Activated CD4-positive, alpha-beta memory T cell treated with anti-CD3 and anti-CD28 coated beads, Interleukin-2, amount 10 ng/mL, durations not matched to agents 7 days and 5 days (primary cell): ENCODE measurements at places on chromosomes 7 and 10.

- DNase-seq: no peak
Observed at GRCh38 chr7:12754179-12754578, 66.7 kb downstream of the ARL4A start.

GRCh38 chr7:22944510-22944909 is 69.4 kb downstream of the HYCC1 start:
- no peak for DNase-seq

DNA sequence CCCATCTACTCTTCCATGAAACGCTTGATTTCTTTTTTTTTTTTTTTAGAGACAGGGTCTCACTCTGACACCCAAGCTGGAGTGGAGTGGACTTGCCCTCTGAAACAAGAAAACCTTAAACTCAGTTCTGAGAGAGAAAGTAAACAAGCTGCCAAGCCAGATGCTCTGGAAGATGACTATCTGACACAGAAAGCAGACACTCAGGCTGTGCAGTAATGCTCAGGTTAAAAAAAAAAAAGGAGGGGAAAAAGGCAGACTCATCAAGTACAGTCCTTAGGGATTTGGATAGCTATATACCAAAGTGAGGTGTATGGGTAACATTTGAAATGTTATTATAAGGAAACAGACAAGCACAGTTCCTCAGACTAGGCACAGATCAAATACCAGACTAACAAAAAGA is 80.5 kb downstream of the IDE start:
- no peak for DNase-seq

GRCh38 chr7:57370066-57370738 is 79.8 kb upstream of the ZNF716 start:
- no peak for DNase-seq

- DNase-seq: no peak
Observed at GRCh38 chr7:22549051-22549450, 49.1 kb upstream of the STEAP1B start.

DNA sequence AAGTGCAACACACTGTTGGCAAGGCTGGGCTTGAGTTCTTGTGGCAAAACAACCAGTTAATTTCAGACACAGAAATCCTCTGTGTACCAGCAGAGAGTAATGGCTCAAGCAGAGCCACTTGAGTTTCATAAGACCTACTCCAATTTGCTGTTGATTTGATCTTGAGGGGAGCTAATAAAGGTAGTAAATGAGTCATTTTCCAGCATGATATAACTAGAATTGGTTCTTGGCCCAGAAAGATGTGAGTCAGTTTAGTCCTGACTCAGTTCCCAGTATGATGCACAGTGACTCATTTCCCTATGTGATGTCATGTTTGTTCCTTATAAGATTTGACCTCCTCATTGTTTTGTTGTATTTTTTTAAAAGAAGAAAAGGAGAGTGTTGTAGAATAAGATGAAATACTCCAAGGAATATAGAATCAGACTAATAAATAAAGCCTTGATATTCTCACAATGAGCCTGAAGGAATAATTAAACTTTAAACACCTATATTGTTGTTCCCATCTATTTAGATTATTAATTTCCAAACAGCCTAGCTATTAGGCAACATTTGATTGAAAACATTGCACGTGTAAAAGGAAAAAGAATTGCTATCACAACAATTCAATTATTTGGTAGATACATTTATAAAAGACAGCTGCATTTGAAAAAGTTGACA is 186.2 kb downstream of the REEP3 start:
- peak; percentile 18 for DNase-seq

DNA sequence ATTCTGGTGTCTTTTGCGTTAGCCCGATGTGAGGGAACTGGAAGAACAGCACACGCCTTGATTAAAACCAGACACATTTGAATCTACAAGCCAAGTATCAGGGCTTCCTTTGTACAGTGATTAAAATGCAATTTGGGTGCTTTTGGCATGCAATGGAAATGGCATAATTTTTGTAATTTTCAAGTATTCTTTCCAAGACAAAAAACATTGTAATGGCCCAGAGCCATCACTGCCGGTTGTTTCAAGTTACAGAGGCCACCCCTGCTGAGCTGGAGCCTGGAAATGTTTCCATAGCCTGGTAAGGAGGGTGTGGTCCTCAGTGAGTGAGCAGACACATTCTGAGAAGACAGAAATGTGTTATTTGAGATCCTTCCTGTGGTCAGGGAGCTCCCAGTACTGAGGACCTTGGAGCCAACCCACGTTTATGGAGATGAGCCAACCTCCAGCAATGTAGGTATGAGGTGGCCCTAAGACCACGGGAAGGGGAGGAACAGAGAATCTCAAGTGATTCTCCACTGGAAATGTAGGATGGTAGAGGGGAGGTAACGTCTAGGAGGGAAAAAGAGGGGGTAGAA is 20.9 kb downstream of the TEX36 start:
- DNase-seq: no peak

GRCh38 chr7:4015371-4015770 is 666.7 kb upstream of the FOXK1 start:
- no peak for DNase-seq

- no peak for DNase-seq
Observed at GRCh38 chr10:29857843-29858701, 201.3 kb downstream of the JCAD start.

- DNase-seq: no peak
Observed at GRCh38 chr7:42233695-42234331, 3.2 kb downstream of the GLI3 start.

GRCh38 chr7:93039786-93040185 is 78.0 kb downstream of the SAMD9 start:
- no peak for DNase-seq

- no peak for DNase-seq
Observed at GRCh38 chr10:69863580-69863979, 61.9 kb downstream of the COL13A1 start.

- DNase-seq: no peak
Observed at GRCh38 chr10:104907521-104907920, 266.4 kb downstream of the SORCS3 start.

DNA sequence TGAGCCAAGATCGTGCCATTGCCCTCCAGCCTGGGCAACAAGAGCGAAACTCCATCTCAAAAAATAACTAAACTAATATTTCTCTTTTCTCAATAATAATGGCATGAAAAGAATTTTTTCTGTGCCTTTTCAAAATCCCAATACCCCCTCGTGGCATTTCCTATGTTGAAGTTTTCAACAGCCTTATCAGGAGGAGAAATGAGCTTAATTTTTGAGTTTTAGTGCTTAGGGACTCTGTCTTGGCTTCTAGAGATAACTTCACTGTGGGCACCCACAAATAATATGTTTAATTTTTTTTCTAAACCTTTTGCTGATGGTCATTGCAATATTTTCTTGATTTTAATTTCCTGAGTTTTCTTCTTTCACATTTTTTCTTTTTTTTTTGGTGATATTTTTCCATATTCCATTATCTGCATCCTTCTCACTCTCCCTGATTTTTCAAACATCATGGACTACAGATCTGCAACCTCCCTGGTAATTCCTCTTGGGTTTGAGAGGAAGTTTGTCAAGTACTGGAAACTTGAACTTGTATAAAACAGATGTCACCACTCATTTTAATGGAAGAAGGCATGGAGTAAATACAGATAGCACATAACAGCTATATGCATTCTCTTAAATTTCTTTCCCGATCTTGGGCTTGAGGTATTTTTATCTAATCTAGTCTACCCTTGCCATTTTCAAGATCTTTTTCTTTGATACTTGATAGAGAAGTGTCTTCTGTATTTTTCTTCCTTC is 84.0 kb downstream of the KAT6B start:
- DNase-seq: no peak

- no peak for DNase-seq
Observed at GRCh38 chr10:97117372-97117771, 68.4 kb downstream of the SLIT1 start.

GRCh38 chr7:2214636-2215035 is 18.1 kb downstream of the MAD1L1 start:
- peak; percentile 69 for DNase-seq

DNA sequence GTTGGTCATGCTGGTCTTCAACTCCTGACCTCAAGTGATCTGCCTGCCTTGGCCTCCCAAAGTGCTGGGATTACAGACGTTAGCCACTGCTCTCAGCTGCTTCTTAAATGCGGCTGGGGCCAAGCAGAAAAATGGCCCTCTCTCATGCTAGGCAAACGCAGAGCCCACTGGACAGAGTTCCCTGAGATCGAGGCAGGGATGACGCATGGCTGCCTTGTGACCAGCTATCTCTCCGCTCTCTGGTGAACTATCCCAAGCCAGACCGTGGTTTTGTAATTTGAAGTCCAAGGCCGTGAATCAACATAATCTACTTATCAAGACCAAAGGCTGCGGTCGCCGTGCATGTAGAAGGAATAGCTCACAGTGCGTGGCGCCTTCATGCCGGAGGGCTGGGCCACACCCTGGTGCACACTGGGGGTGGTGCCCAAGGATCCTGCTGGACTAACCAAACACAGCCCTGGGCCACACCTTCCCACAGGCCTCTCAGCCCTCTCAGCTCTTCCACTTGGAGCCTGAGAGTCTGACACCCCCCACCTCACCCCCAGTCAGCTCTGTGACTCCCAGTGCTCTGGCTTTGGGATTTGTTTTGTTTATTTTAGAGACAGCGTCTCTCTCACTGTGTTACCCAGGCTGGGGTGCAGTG is 88.1 kb upstream of the CUX1 start:
- no peak for DNase-seq

DNA sequence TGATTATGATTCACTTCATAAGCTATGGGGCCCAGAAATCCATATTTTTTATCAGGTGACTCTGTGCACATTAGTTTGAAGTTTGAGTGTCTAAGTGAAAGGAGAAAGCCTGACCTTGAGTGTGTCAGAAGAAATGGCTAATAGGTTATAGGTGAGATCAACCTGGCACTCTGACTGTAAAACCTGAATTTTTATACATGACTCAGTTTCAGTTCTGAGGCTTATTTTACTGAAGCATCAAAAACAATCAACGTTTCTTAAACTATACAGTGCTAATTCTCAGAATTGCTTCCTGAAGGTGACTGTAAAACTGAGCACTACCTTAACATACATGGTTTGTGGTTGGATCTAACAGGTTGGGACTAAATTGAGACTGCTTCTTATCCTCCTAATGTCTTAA is 159.4 kb upstream of the AHR start:
- DNase-seq: no peak

DNA sequence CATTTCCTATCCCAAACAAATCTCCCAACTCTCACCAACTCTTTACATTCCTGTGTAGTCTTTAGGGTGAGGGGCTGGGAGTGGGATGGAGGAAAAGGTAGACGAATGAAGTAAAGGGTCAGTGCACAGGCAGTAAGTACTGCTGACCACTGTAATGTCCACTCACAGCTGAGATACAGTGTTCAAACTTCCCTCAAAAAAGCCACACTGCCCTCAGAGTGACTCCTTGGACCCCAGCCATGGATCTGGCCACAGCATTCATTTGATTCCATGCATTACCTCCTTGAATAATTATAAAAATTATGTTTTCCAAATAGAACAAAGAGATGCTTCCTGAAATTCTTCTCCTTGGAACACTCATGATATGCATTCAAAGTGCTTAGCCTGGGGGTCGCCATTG is 19.8 kb upstream of the HIPK2 start:
- no peak for DNase-seq

DNA sequence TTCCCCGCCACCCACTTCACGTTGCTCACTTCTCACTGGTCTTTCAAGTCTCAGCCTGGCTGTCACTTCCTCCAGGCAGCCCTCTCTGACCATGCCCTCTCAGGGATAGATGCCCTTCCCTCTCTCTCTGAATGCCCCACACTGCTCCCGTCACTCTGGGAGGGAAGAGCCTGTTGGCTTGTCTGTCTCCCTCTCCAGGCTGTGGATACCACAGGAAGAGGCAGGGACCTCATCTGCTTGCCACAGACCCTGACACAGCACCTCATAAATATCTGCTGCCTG is 93.1 kb downstream of the OAT start:
- peak; percentile 3 for DNase-seq

GRCh38 chr7:41046776-41047175 is 656.1 kb downstream of the INHBA start:
- DNase-seq: no peak

DNA sequence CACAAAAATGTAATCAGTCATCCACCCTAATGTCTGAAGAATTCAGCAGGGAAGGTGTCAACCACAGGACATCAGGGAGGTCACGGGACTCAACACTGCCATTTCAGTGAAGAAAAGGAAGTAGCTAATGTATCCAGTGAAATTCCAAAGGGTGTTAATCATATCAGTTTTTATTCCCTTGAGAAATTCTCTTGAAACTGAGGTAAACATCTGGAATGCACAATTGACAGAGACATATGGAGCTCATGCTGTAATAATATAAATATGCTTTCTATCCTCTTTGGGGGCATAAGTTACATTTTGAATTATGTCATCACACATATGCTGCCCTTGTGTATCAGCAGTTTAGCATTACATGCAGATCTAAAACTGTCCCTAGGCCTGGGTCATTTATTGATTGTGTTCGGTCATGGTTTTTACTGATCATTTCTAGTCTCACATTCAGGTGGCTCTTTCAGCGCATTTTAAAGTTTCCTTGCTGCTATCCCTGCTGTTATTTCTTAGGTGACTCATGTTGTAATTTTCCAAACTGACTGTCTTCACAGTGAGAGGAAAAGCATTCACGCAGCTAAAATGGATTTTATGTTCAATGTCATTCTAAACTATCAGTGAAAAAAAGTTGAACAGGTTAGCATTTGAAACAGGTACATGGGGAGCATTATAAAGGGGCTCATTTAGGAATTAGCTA is 273.9 kb downstream of the TSPAN12 start:
- no peak for DNase-seq

GRCh38 chr10:124415210-124415609 is 3.5 kb downstream of the OAT start:
- no peak for DNase-seq

- DNase-seq: no peak
Observed at GRCh38 chr7:151238190-151238810, 6.0 kb downstream of the CHPF2 start.

GRCh38 chr7:73740212-73740611 is 1.6 kb upstream of the ABHD11 start:
- no peak for DNase-seq

GRCh38 chr7:139741789-139742344 is 35.9 kb downstream of the HIPK2 start:
- DNase-seq: no peak

GRCh38 chr10:107474650-107475049 is 310.1 kb upstream of the SORCS1 start:
- no peak for DNase-seq

DNA sequence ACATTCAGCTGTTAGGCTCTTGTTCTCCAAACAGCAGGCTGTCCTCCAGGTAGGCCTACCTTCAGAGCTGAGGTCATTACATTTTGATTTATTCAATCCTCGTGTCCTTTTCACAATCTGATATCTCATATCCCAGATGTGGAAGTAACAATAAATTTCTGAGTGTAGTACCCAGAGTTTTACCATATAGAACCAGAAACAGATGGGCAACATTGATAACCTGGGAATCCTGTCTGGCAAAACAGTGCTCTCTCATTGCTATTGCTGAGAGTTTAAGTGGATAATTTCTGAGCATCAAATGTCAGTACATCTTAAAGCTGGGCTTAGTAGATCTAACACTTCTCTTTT is 1007.8 kb downstream of the REEP3 start:
- no peak for DNase-seq

- no peak for DNase-seq
Observed at GRCh38 chr10:91709394-91709798, 76.5 kb upstream of the PPP1R3C start.
